ENCODE measurements at places on chromosomes 6 and 20.

DNA sequence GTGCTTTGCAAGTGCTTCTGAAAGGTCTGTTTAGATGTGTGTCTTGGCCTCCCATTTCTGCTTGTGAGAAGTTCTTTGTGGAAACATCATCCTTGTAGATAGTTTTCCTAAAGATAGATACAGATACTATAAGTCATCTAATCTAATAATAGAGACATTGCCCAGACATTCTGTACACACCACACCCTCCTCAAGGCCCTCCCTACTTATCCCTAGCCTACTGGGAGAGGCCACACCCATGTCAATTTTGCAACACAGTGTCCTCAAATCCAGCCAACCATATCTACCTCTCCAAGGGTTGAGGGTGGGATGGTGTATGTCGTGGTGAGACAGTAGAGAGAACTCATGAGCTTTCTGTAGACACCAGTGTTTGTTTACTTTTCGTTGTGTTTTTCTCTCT lies 6.2 kb downstream of the KDM1B start:
- no peak for DNase-seq

- DNase-seq: no peak
Observed at GRCh38 chr6:141963543-141964295, 169.0 kb upstream of the GJE1 start.

DNA sequence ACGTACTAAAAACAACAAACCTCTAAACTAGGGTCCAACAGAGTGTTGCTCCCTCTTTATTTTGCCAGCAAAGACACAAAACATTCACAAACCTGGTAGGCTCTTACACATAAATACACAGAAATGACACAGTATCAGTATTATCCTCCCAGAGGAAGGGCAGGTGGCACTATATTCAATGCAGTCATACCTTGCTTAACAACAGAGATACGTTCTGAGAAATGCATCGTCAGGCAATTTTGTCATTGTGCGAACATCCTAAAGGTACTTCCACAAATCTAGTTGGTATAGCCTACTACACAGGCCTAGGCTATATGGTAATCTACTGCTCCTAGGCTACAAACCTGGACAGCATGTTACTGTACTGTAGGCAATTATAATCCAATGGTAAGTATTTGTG lies 9.6 kb downstream of the ZBTB2 start:
- no peak for DNase-seq

DNA sequence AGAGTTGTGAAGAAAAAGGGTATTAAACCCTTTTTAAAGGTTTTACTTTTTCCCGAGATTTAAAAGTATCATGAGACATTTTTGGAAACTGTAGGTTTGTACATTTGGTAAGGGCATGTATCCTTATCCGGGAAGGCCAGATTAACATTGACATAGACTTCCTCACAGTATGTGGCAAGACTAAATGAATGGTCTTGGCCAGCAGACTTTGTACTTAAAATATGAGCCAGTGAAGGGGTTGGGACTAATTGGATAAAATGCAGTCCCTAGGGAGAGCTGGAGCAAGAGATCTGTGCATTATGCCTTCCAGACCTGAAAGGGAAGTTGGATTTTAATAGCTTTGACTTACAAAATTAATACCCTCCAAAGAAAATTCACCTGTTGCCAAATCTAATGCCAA lies 60.4 kb upstream of the CCN2 start:
- no peak for DNase-seq

- DNase-seq: peak; percentile 37
Observed at GRCh38 chr20:37299718-37300528, 10.5 kb downstream of the MANBAL start.

DNA sequence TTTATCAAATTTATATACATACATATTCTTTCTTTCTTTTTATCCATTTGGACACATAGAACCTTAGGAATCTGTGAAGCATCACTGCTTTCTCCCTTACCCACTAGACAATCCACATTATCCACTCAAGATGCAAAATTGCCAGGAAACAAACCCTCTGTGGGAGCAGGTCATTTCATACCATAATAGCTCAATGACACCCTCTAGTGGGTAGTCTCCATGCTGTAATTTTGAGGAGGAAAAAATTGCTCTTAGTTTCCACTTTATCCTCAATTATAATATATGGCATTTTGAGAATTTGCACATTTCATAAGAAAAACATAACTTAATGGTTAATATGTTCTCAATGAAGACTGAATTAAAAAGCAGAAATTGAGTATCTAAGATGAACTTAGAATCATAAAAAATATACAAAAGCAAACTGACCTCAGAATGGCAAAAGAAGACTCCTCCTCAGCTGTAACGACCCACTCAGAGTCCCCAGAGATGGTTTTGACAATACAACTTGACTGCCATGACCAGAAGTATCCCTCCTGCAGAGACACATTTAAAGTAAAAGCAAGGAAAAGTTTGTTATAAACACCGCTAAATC lies 164.1 kb downstream of the FRK start:
- peak; percentile 58 for DNase-seq

DNA sequence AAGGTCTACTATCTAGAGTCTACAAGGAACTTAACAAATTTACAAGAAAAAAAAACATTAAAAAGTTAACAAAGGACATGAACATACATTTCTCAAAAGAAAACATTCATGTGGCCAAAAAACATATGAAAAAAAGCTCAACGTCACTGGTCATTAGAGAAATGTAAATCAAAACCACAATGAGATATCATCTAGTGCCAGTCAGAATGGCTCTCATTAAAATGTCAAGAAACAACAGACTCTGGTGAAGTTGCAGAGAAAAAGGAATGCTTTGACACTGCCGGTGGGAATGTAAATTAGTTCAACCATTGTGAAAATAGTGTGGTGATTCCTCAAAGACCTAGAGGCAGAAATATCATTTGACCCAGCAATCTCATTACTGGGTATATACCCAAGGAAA lies 48.3 kb downstream of the OGFRL1 start:
- no peak for DNase-seq

DNA sequence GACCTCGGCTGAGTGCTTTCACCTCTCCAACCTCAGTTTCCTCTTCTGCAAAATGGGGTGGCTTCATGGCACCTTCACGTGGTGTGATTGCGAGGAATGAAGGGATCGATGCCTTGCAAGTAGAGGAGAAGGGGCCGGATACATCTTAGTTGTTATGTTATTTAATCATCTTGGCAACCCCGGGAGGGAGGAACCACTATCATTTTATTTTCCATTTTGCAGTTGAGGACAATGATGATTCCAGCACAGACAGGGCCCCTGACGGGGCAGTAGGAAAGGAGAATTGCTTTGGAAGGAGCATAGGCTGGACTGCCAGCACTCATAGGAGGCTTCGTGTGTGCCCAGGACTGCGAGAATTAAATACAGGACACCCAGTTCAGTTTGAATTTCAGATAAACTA lies 2.5 kb upstream of the PMEPA1 start:
- no peak for DNase-seq

DNA sequence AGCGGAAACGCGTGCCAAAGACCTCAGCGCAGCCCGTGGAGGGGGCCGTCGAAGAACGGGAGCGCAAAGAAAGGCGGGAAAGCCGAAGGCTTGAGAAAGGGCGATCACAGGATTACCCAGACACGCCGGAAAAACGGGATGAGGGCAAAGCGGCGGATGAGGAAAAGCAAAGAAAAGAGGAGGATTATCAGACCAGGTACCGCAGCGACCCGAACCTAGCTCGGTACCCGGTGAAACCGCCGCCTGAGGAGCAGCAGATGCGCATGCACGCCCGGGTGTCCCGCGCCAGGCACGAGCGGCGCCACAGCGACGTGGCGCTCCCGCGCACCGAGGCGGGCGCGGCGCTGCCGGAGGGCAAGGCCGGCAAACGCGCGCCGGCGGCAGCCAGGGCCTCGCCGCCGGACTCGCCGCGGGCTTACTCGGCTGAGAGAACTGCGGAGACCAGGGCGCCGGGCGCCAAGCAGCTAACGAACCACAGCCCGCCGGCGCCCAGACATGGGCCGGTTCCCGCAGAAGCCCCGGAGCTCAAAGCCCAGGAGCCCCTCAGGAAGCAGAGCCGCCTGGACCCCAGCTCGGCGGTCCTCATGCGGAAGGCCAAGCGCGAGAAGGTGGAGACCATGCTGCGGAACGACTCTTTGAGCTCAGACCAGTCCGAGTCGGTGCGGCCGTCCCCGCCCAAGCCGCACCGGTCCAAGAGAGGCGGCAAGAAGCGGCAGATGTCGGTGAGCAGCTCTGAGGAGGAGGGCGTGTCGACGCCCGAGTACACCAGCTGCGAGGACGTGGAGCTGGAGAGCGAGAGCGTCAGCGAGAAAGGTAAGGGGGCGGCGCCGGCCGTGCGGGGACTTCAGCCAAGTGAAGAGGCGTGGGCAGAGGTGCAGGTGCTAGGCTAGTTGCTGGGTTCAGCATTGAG lies 296.2 kb downstream of the RIMS1 start:
- peak; percentile 13 for DNase-seq

DNA sequence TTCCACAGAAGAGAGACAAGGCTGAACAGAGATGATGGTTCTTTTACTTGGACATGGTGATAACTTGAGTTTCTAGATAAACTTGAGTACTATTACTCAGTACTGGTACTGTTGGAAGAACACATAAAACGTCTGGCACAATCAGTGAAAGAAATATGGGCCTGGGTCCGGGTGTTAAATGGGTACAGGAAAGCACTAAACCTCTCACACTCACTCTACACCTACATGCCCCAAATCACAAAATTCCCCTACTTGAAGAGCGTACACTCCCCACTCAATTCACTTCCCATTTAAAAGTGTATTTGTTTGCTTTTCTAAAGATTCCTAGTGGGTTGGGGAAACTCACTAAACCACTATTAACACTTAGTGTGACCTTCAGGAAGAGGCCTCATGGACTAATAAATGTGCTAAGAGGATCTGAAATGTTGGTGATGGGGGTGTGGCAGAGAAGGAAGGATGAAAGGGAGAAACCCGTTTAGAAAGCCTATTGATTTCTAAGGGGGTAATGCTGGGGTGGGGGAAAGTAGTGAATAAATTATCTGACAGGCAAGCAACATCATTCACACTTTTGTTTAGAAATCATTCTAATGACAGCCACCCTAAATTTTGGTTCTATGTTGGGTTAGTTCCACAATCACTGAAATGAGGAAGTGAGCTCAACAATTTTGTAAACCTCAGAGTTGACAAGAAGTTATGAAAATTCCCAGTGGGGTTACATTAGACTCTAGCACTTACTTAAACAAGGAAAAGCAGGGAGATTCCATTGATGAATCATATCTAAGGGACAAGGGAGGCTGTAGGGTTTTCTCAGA lies 222.6 kb upstream of the MARCKS start:
- DNase-seq: no peak

GRCh38 chr6:90803956-90804355 lies 217.1 kb upstream of the MAP3K7 start:
- DNase-seq: no peak

GRCh38 chr6:165173484-165173883 lies 135.9 kb downstream of the C6orf118 start:
- DNase-seq: no peak

DNA sequence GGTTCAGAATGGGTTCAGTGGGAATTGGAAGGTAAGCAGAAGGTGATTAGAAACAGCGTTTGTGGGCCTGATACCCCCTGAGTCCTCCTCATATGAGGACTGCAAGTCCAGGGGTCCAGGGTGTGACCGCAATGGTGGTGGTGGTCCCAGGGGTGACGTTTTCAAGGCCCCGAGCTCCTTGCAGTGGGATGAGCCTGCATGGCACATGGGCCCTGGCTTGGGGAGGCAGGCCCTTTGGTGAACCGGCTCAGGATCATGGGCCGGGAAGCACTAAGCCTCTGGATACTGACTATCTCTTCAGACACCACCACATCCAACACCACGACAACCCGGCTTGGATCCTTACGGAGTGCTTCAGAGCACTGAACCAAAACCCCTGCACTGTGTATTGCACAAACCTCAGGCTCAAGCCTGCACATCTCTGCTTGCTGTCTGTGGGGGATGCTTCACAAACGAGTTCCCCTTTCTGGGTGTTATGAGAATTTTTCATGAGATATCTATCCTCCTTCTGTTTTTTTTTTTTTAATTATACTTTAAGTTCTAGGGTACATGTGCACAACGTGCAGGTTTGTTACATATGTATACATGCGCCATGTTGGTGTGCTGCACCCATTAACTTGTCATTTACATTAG lies 67.9 kb downstream of the STK35 start:
- DNase-seq: no peak

- DNase-seq: no peak
Observed at GRCh38 chr6:105926318-105926717, 159.8 kb upstream of the PRDM1 start.

DNA sequence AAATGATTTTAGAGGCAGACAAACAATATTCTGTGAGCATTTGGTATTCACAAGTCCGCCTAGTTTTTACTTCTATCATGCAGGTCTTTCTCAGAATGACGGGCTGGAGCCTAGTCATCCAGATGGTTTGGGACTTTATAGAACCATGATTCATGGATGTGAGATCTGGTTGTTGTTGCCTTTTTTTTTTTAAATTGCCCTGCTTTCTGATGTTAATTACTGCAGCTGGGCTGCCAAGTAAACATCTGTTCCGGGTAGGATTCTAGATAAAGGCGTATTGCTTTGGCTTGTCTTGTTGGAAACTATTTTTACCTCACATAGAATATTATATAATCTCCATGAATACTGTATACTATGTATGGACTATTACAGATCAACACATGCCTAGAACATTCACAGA lies 58.1 kb downstream of the RNF217 start:
- peak; percentile 27 for DNase-seq

DNA sequence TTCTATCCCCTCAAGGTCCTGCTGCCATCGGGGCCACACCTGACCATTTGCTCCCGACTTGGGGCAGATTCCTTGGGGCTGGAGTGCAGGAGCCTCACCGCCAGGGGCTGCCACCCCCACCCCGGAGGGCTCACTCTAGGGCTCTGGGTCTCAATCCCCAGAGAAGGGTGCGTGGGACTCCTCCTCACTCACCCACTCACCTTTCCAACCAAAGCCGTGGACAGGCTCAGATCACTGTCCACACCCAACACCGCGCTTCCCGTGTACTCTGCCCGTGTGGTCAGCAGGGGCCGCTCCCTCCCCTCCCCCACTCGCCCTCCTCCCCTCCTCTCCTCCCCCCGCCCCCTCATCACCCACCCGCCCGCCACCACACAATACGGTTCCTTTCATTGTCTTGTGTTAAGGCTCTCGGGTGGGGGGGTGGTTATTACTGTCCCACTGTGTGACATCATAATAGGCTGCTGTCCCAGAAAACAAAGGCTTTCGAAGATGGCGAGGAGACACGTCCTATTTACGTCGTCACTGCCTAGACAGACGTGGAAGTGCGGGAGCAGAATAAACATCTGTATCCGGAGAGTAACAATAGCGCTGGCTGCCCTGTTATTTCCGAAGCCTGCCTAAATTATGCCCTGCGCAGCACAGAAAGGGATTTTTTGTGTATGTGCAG lies 85.8 kb downstream of the YTHDF1 start:
- peak; percentile 28 for DNase-seq

GRCh38 chr6:593907-594212 lies 63.0 kb downstream of the HUS1B start:
- DNase-seq: no peak

- DNase-seq: no peak
Observed at GRCh38 chr20:8470156-8470555, 338.1 kb downstream of the PLCB1 start.

DNA sequence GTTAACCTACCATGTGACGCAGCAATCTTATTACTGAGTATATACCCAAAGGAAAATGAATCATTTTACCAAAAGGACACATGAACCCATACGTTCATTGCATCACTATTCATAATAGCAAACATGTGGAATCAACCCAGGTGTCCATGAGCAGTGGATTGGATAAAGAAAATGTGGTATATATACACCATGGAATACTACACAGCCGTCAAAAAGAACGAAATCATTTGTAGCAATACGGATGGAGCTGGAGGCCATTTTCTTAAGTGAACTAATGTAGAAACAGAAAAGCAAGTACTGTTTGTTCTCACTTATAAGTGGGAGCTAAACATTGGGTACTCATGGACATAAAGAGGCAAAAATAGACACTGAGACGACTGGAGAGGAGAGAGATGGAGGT lies 44.2 kb downstream of the TBPL1 start:
- DNase-seq: no peak
